ENCODE measurements at places on chromosomes 1 and 21.
A peak's percentile ranks its signal among the peaks of the same experiment; 100 is the strongest.

DNA sequence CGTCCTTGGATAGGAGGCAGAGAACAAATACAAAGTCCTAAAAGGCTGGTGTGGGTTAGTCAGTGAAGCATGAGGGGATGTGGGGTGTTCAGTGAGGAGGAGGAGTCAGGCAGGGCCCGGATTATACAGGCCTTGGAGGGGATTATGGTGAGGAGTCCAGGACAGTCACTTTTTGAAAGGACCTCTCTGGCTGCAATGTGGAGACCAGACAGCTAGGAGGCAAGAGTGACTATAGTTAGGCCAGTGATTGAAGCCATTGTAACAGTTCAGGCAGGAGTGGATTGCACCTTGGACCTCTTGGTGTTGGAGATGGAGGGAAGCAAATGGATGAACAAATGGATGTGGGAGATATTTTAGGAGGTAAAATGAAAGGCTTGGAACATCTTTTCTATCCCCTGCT is 115.8 kb downstream of the C1orf94 start:
- DNase-seq, result no peak

DNA sequence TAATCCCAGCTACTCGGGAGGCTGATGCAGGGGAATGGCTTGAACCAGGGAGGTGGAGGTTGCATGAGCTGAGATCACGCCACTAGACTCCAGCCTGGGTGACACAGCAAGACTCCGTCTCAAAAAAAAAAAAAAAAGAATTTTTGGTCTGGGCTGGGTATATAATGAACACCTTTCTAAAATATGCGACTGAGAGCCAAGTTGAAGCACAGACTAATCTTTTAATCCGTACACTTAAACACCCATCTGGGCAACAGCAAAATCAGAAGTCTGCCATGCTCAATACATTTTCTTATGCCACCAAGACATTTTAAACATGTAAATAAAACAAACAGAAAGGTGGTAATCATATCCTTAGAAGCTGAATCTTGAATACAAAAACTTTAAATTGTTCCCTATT is 31.6 kb upstream of the ABCB10 start:
- DNase-seq, result no peak

DNA sequence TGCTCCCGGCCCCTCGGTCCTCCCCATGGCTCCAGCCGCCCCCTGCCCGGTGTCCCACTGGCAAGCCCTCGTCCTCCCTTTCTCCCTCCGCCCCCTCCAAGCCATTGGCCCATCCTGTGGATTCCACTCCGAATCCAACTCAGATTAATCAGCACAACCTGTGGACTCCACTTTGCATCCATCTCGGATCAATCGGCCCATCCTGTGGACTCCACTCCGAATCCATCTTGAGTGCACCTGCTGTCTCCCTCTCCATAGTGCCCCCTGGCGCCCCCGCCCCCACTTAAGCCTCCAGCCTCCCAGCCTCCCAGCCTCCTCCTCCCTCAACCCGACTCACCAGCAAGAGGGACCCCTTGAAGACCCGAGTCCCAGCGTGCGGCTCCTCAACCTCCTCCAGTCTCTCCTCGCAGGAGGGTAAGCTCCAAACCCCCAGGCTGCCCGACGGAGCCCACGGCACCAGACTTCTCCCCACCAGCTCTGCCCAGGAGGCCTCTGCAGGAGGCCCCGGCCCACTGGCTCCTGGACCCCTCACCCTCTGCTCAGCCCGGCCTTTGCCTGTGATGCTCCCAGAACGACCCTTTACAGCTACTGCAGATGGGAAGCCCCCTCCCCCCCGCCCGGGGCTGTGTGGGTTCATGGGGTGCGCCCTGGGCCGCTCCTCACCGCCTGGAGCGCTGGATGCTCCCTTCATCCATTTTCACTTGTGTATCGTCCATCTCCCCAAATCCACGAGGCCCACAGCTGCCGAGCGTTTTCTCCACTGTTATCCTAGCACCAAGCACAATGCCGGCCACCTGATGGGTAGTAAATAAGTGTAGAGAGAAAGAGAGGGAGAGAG is 40.6 kb upstream of the TSPEAR start:
- DNase-seq, result no peak

DNA sequence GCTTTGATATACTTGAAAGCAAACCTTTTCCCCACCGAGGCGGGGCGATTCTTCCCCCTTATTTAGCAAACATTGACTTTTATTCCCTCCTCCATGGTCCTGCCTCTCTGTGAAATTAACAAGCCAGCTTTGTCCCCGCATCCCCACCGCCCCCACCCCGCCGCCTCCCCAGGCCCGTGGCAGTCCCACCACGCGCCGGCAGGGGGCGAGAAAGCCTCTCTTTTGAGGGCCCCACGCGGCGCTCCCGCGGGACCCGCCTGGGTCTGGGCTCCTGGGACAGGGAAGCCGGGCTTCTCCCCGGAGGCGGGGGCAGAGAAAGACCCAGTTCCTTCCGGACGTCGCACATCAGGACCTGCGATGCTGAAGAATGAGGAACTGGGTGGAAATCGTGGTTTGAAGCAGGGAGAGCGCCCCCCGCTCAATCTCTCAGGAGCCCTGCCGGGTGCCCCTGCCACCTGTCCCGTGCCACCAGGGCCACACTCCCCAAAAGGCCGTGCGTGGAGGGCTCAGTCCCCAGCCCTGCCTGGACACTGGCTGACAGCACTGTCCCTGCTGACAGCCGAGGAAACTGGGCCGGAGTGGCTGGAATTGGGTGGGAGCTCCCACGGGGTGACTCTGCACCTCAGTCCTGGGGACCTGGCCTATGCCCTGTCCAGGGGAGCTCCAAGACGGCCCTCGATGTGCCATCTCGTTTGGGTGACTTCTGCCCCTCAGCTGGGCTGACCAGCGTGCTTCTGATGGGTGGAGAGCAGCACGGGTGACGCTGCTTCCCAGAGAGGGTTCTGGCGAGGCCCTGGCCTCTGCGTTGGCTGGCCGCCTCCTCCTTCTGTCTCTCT is 8.6 kb upstream of the ACTRT2 start:
- no peak for DNase-seq

DNA sequence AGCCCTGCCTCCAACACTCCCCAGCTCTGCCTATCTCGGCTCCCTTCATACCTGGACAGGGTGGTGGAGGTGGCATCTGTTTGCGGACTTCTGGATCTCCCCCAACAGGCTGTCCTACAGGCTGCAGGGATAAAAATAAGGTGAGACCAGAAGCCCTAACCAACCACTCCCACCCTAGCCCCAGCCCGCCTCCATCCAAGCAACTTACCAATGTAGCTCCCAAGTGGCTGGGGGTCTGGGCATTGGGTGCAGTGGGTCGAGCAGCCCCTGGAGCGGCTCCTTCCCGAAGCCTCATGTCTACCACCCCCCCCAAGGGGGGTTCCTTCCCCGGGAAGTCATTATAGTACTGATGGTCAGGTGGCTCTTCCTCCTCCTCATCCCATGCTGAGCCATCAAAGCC is 4.4 kb downstream of the SHC1 start:
- DNase-seq, result no peak

DNA sequence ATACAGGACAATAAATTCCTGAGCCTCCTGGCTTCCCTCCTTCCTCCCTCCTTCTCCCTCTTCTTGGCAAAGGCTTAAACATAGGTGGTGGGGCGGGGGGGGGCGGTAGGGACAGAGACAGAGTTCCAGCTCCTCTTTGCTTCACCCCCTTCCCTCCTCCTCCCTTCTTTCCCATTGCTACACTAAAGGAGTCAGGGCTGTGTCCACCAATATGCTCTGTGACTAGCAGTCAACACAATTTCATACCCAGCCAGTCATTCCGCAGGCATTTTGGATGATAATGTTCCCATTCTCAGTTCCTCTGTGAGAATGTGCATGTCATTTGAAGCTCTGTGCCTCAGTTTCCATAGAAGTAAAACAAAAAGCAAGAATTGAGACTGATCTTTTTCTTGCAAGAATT is 1.7 kb downstream of the LMOD1 start:
- no peak for DNase-seq

DNA sequence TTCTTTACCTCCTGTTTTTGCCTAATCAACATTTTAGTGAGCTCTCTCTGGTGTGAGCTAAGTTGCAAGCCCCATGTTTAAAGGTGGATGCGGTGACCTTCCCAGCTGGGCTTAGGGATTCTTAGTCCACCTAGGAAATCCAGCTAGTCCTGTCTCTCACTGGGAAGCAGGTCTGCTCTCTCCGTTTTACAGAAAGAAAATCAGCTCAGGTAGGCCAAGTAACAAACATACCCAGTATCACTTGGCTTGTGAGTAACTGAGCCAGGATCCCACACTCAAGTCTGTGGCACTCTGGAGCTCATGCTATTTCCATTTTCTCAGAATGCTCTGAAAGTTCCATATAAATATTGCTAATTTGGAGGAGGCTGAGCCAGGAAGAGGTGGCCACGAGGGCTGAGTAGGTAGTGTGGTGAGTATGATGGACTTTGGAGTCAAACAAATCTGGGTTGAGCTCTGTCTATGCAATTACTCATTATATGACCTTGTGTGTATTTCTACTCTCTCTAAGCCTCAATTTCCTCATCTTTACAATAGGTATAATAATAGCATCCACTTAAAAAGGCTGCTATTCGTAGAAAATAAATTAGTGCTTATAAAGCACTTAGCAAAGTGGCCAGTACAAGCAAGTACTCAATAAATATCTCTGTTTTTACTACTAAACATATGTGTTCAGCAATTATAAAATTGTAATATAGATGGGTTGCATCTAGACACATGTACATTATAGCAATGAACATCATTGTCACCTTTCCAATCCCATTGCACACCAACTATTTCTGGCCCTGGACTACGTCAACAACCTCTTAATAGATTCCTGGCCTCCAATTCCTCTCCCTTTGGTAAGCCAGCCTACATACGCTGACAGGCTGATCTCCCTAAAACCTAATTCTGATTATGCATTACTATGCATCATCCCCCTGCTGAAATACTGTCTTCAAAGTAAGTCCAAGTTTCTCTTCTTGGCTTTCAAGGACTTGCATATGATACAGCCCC is 32.7 kb upstream of the DHCR24 start:
- no peak for DNase-seq

- no peak for DNase-seq
Observed at GRCh38 chr1:59125154-59125553, 171.7 kb upstream of the FGGY start.

DNA sequence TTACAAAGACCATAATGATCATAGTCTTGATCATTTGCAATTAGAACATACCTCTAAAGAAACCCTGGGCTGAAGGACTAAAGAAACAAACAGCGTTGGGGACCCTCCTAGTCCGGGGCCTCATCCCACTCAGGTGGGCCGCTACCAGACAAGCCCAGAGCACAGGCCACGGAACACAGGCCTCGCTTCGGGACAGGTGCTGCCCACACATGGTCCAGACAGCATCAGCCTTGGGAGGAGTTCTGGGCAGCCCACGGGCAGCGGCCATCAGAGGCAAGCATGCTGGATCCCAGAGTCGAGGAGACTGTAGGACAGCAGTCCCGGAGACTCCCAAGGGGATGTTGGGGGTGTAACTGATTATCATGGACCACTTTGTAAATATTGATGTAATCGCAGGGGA is 4.9 kb downstream of the C2CD2 start:
- no peak for DNase-seq

- no peak for DNase-seq
Observed at GRCh38 chr1:236869911-236870310, 74.8 kb downstream of the MTR start.

DNA sequence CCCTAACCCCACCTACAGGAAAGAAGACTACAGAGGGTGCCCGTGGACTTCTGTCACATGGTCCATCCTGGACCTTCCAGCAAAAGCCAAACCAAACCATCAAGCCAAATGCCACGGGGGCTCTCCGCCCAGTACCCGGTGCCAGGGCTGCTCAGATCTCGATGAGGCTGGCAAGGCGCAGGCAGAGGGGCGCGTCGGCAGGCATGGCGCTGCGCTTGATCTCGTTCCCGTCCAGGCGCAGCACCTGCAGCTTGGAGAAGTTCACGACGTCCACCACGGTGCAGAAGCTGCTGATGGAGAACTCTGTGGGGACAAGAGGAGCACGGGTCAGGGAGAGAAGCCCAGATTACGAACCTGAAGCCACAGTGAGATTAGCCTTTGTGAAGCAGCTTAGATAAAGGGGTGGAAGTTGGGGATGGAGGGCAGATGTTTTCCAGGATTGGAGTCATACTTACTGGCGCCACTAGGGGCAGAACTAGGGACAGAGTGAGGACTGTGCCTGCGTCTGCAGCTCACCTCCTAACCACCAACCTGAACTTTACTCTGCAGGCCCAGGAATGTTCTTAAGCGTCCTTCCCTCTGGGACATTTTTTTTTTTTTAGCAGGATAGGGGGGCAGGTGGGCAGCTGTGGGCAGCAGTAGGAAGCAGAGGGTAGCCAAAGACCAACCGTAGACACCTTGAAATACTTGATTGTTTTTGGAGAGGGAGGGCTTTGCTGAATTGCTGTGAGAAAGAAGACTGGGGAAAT is 8.6 kb downstream of the FMOD start:
- peak; percentile 26 for DNase-seq

DNA sequence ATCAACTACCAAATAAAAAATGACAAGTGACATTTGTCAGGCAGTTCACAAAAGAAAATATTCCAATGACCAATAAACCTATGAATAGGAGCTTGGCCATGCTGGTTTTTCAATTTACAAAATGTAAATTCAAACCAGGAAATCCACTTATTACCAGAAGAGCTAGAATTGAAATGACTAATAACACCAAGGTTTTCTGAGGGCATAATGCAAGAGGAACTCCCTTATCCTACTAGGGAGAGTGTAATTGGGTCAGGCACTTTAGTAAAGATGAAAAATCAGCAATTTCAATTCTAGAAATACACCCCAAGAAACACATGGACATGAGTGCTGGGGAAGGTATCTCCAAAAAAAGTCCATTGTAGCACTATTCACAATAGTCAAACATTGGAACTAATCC is 16.7 kb upstream of the TIAM1 start:
- no peak for DNase-seq

DNA sequence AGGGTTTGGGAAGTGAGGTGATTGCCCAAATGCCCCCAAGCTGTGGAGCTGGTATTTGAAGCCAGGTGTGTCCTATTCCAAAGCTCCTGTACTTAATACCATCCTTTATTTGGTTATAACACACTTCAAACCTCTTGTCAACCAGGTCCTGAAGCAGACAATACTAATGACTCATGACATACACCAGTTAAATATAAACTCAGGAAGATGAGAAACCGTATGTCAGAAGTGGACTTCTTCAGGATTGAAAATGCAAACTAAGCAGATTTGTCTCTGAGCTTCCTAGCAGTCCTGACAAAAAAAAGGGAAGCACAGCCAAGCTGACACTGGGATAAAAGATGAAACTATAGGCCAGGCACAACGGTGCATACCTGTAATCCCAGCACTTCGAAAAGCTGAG is 70.6 kb downstream of the ALPL start:
- DNase-seq, result no peak

DNA sequence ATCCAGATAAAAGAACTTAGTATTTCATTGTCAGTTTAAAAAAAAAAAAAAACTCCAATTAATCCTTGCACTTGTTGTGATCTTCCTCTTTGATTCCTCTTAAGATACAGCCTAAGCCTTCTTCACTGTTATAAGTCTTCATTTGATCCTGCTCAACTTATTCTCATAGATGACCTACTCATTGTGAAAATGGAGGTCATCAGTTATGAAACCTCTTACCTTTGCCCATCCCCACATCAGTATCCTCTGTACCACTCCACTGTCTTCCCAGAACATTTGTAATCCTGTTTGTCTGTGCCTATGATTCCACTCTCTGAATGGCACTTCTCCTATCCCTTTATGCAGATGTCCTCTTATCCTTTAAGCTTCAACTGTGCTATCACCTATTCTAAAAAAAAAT is 28.0 kb downstream of the ODR4 start:
- no peak for DNase-seq
